T-helper 1 cell (primary cell): ENCODE measurements at places on chromosomes 3 and 15.

DNA sequence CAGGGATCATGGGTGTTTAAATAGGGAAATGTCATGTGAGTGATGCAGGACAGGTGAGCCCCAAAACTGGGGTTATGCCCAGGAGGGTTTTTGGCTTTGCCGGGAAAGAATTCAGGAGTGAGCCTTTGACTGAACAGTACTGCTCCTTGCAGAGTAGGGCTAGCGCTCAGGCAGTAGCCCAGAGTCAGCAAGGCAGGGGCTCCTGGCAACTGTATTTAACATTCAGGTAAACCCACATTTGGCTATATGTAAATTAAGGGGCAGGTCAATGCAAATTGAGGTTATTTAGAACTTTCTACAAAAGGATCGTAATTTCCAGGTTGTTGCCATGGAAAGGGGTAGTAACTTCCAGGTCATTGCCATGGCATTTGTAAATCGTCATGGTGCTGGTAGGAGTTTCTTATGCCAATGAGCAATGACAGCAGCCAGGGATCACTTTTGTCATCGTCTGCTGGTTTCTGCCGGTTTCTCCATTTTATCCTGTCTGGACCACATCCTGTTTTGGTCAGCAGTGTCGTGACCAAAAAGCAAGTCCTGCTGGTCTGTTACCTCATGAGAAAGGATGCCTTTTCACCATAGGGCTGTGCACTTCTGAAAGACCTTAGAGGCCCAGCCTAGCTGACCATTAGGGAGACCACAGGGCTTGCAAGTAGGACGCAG is 24.3 kb downstream of the MTHFS start:
- no peak for DNase-seq

GRCh38 chr3:188197388-188197847 is 43.5 kb downstream of the LPP start:
- no peak for DNase-seq

DNA sequence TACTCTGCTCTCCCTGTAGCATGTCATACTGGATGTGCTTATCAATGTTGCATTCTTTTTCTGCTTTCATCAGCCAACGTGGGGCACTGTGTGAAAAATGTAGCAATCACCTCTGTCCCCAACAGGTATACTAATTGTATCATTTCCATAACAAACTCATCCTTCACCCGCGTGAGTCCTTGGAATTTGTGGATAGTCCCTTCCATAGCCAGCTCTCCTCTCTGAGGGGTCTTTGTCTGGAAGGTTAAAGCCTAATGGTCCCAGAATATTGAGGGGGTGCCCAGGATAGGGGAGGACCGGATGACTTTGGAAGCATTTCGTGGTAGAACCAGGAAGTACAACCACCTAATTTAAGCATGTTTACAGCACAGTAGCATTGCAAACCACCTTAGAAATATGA is 124.6 kb downstream of the FOXB1 start:
- no peak for DNase-seq

- no peak for DNase-seq
These were observed 105.3 kb upstream of the CHMP2B start for GRCh38 chr3:87121856-87122255.

DNA sequence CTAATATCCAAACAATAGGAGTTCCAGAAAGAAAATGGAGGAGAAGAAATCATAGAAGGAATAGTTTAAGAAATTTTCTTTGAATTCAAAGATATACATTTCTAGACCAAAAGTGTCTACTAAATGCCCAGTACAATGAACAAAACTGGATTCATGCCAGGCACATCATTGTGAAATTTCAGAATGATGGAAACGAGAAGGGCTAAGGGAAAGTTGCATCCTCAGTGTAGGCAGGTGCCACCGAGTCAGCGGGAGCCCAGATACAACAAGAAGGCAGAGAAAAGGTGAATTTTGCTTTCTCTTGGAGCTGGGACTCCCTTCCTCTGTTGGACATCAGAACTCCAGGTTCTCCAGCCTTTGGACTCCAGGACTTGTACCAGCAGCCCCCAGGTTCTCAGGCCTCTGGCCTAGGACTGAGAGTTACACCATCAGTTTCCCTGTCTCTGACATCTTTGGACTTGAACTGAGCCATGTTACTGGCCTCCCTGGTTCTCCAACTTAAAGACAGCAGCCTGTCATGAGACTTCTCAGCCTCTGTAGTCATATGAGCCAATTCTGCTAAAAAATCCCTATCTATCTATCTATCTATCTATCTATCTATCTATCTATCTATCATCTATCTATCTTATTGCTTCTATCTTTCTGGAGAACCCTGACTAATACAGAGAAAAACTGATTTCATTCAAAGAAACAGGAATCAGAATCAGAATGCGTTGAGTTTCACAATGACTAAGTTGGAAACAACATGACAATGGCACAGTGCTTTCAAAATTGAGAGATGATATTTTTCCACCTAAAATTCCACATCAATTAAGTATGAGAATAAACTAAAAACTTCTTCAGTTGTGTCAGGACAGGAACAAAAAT is 207.7 kb downstream of the FAM43A start:
- peak; percentile 51 for DNase-seq

GRCh38 chr3:112640276-112640929 is 540 bp downstream of the CCDC80 start:
- DNase-seq = no peak

GRCh38 chr3:132464066-132464465 is 46.8 kb downstream of the DNAJC13 start:
- no peak for DNase-seq

GRCh38 chr3:170524073-170524472 is 61.8 kb downstream of the SLC7A14 start:
- DNase-seq = no peak

DNA sequence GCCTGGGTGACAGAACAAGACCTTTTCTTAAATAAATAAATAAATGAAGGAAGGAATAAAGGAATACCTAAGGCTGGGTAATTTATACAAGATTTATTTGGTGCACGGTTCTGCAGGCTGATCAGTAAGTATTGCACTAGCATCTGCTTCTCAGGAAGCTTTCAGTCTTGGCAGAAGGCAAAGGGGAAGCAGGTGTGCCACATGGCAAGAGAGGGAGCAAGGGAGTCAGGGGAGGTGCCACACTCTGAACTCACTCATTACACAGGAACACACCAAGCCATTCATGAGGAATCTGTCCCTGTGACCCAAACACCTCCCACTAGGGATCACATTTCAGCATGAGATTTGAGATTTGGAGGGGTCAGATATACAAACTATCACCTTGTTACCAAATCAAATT is 56.4 kb downstream of the PRKCI start:
- no peak for DNase-seq

DNA sequence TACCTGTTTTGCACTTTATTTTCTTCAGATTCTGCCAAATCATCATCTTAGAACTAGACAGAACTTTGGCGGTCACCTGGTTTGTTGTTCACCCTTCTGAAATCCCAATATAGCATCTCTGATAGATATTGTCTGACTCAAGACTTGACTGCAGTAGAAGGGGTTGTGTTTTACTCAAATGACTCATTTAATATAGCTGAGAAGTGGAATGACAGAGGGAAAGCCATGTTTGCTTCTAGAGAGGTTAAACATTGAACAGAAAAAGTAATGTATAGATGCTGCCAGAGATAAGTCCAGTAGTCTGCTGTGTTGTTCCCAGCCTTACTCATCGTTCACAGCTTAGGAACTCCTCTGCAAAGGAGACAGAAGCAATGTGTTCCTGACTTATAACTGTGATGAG is 402.0 kb downstream of the AGBL1 start:
- no peak for DNase-seq

DNA sequence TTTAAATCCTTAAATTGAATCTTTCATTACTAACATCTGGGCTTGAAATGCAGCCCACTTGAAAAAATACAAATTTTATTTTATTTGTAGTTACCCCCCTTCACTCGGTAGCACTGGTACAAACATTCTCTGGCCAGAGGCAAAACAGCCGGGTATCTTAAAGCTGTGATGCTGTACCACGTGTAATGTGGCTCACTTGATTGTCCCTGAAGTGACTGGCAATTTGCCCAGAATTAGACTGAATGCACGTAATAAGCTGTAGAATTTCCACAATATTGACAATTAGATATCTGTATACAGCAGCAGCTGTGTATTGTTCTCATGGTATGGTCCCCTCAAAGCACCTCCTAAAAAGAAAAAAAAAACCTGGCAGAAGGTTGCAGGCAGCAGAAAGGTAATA is 192.8 kb upstream of the TBC1D5 start:
- no peak for DNase-seq

DNA sequence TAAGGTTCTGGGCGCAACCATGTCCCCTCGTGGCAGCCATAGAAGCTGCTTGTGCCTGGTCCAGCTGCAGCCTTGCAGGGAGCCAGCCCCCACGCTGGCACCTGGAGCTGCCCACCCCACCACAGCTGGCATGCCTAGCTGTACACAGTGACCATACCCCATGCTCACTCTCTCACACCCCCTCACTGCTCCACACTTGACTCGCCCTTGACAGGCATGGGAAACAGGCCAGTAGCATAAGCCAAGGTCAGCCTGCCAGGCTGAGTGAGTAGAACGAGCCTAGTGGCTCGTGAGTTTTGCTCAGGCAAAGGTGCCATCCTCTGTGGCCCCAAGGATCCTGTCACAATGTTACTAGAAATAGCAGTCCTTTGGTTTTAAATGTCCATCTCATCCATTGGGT is 52.7 kb upstream of the CADM2 start:
- DNase-seq = no peak

GRCh38 chr3:132837615-132838014 is 115.4 kb upstream of the NPHP3 start:
- no peak for DNase-seq

GRCh38 chr3:123648696-123649405 is 64.0 kb upstream of the HACD2 start:
- DNase-seq = no peak

DNA sequence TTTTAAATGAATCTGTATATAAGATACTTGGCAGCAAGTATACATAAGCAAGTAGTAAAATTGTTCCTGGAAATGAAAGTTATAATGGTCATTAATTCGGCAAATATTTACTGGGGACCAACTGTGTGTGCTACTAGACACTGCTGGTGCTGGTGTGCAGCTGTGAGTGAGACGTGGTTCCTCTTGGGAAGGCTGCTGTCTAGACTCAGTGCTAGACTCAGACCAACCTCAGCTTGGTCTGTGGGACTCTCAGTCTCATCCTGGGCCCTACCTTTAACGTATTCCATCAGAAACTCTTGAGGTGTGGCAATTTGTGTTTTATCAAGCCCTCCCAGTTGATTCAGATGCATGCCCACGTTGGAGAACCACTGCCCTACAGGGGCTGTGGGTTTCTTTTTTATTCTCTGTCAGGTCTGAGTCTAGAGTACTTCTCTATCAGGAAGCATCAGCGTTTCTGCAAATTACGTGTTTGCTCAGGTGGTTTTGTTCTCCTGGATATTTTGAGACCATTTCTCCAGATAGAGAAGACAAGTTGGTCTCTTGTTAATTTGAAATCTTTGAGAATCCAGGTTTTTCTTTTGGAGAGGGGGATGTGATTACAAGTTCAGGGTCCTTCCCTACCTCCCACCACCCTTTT is 6.8 kb downstream of the TLNRD1 start:
- DNase-seq = no peak

DNA sequence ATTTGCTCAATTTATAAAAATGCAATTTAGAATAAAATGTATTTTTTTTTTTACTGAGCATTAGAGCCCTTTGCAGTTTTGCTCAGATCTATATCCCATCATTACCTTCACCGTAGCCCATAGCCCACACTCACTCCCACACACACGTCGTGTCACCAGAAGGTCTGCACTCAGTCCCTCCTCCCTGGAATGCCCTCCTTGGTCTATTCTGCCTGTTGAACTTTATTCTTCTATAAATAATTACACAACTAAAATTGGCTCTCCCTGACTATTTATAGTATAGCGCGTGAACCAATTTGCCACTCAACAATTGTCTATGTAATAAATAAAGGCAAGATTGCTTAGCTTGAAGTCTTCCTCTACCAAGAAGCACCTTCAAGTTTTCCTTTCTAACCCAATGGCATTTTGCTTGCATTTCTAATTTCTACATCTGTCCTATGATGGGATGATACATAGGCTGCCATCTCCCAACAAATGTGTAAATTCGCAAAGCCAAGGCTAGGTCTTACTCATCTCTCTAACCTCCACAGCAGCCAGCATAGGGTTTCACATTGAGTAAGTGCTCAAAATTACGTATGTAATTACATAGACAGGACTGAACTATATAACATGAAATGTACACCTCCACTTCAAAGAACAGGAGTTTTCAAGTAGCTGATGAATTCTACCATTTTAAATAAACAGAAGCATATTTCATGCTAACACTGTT is 172.0 kb upstream of the HES1 start:
- DNase-seq = no peak

GRCh38 chr3:116591236-116591635 is 118.3 kb upstream of the TUSC7 start:
- DNase-seq = no peak

GRCh38 chr15:101065570-101066221 is 146.5 kb downstream of the LRRK1 start:
- no peak for DNase-seq

GRCh38 chr3:25056803-25057351 is 371.2 kb upstream of the RARB start:
- no peak for DNase-seq

GRCh38 chr3:15557511-15557946 is 36.0 kb upstream of the COLQ start:
- no peak for DNase-seq

- no peak for DNase-seq
These were observed 596.6 kb upstream of the NR2F2 start for GRCh38 chr15:95733931-95734330.

- DNase-seq = no peak
These were observed 174.3 kb downstream of the XXYLT1 start for GRCh38 chr3:195096484-195097330.

GRCh38 chr15:32688151-32688639 is 29.6 kb upstream of the GREM1 start:
- no peak for DNase-seq

GRCh38 chr3:124823206-124823605 is 64.0 kb downstream of the ITGB5 start:
- no peak for DNase-seq

DNA sequence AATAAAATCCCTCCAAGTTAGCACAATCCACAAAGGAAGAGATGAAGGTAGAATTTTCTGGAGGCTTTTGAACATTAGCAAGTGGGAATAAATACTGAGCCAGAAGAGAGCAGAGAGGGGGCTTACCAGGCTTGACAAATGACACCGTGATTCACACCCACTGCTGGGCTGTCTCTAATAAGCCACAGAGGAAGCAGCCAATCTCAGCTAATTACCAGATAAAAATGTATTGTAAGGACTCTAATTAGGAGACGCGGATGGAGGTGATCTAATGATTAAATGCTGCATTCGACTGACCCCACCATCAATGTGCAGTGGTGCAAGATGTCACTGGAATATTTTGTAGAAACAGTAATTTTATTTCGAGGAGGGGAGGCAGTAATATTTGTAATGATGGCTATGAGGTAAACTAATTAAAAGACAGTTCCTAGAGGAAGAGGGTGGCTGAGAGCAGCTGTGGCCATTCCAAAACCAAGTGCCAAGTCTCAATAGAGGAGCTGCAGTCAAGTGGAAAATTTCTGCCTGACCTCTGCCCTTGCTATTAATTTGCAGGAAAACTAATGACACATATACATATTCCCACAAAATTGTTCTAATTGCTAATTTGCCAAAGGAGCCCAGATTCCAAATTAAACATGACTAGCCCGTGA is 602.2 kb downstream of the FOXP1 start:
- no peak for DNase-seq
